ENCODE measurements at places on chromosomes 7 and 10.

- no peak for DNase-seq
Observed at GRCh38 chr7:90503367-90503766, 33.9 kb downstream of the PTTG1IP2 start.

DNA sequence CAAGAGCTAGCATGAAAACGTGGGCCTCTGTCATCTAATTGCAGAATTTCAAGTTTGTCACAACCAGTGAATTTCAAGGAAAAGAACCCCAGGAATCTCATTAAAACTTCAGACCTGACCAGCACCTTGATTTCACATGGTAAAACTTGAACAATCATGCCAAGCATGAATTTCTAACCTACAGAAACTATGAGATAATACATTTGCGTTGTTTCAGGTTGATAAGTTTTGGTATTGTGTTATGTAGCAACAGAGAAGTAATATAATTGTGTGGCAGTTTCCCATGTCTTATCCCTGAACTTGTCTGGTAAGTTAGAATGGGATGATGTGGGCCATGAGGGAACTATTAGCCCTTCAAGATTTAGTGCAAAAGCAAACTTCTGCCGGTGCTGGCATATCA, 530.1 kb downstream of the ANKRD7 start:
- DNase-seq = no peak

DNA sequence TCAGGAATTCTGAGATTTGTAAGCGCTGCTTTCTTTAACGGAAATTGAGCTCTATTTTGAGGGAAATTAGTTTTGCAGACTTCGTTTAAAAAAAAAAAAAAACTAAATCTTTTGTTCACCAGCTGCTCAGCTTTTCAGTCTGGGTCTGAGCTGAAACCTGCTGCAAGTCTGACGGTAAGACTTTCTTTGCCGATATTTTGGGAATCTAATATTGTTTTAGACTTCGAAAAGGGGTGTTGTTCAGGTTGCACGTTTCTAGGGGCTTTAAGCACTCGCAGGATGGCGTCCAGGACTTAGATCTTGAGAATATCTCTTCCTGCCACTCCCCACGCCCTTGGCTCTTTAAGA, 1.8 kb upstream of the MEOX2 start:
- no peak for DNase-seq

GRCh38 chr7:7110706-7111105, 71.6 kb upstream of the C1GALT1 start:
- peak; percentile 64 for DNase-seq

- DNase-seq = no peak
Observed at GRCh38 chr7:157513162-157513621, 176.4 kb downstream of the DNAJB6 start.

DNA sequence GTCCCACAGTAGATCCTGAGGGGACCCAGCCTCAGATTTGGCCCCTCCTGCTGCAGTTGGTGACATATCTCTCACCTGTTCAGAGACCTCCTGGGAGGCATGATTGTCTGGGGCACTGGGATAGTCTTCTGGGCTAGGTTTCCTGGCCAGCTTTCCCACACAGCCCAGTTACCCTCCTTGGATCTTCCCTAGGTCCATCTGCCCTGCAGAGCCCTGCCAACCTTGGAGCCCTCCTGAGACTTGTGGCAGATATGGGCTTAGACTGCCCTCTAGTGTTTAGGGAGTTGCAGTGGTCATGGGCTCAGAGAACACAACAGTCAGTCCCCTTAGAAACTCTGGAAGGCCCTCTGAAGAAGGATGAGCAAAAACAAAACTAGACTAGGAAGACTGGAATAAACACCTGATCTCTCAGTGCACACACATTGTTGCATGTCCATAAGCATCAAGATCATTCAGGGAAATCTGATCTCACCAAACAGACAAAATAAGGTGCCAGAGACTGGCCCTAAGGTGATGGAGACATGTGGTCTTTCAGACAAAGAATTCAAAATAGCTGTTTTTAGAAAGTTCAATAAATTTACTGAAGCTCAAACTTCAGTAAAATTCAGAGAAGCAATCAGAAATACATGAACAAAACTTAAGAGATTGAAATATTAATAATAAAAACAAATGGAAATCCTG, 324.6 kb downstream of the ATRNL1 start:
- DNase-seq = peak; percentile 6

GRCh38 chr7:35749556-35749955, 51.3 kb upstream of the SEPTIN7 start:
- no peak for DNase-seq

DNA sequence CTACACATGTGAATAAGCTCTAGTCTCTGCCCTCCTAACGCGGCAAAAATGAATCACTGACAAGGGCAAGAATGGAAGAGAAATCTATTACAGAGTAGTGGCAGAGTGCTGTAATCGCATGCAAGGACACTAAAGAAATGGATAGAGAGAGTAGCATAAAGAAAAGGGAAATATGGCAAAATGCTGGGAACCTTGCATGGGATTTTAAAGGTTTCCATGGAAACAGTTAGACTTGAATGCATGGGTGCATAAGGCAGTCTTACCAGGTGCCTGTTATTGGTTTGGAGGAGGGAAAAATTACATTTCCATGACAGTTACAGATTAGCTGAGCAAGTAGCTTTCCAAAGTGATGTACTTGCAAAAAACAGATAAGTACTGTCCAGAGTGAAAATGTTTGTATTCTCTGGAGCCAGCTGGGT, 233.4 kb downstream of the PTN start:
- DNase-seq = peak; percentile 2

DNA sequence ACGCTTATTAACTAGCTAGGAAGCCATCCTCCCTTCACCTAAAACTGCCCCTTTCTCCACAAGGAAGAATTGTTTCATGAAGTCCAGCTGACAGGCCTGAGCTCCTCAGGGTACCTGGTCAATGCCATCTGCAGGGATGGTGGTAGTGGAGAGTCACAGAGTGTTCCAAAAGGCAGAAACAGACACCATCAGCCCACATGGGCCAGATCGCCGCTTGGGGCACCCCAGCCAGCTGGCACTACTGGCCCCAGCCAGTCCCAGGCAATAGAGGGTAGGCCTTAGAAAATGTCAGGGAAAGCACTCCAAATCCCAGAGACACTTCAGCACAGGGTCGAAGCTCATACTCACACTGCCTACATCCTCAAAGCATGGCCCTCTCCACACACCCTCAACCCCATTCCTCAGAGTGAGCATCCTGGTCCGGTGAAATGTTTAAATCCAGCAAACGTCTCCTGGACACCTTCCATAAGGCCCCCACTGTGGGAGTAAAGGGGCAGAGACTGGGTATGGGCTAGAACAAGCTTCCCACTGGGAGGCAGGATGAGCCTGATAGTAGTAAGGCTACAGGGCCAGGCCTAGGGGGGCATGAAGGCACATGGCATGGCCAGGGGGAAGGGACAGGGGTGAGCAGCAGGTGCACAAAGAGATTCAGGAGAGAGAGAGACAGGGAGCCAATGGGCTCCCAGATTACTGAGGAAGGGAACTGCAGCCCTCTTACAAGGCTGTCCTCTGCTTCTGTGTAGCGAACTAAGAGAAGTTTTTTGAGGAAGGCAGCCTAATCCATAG, 1.9 kb downstream of the LRRC20 start:
- no peak for DNase-seq

- peak; percentile 25 for DNase-seq
Observed at GRCh38 chr7:155216475-155217272, 81.0 kb upstream of the INSIG1 start.

- DNase-seq = peak; percentile 3
Observed at GRCh38 chr7:134083766-134084487, 43.2 kb upstream of the LRGUK start.

GRCh38 chr10:79380946-79381721, 33.9 kb downstream of the PPIF start:
- no peak for DNase-seq

DNA sequence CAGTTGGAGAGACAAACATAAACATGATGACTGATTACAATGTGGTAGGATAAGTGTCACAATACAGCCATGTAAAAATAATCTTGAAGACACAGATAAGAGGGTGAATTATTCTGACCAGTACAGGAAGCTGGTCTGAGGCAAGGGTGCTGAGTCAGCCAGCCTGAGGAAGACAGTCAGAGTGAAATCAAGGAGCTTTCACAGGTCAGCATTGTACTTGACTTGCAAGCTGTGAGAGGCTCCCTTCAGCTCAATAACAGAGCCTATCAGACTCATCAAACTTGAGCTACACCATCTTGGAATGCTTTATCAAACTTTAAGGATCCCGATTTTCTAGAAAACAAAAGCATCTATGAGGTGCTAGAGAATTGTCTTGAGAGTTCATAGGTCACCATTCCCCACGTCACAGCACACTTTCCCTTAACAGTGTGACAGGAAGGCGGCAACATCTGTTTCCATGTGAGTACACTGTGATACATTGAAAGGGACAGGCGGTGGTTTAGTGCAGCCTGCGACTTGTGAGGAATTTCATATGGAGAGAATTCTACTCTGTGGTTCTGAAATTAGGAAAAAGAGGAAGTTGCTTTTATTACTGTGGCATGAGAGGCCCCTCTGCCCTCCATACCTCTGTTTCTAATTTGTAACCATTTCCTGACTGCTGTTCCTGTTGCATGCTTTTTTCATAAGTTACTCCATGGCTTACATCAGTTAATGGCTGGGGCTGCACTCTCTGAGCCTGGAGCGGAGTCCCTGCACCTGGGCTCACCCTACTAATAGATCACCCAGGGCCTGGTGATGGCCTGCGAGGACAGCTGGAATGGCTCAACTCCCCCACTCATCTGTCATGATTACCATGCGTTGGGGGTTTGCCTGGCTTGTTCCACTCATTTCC, 417.1 kb downstream of the SUGCT start:
- peak; percentile 64 for DNase-seq

DNA sequence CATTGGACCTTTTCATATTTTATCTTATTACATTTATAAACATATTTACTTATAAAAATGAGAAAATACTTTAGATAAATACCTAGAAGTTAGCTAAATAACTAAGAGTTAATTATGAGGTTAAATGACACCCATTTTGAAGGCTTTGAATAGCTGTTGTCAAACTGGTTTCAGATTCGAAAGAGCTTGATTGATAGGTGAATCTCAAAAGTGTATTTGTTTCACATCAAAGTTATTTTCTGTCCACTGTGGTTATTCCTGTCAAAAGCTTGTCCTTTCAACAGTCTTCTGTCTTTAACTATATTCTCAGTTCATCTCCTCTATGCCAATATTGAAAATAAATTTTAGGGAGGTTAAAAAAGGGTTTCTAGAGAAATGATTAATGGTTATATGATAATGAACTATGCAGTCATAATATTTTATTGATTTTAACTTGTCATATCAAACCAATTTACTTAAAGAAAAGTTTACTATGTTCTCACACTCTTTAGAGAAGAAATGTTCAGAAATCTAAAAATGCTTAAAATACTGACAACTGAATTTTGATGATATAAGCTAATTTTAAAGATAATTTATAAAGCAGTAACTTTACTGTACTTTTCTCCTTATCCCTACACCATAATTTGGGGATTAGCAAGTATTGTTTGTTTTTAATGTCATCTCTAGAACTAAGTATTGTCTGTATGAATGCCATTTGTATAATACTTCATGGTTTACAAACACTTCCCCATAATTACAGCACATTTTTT, 72.0 kb upstream of the FOXP2 start:
- no peak for DNase-seq

DNA sequence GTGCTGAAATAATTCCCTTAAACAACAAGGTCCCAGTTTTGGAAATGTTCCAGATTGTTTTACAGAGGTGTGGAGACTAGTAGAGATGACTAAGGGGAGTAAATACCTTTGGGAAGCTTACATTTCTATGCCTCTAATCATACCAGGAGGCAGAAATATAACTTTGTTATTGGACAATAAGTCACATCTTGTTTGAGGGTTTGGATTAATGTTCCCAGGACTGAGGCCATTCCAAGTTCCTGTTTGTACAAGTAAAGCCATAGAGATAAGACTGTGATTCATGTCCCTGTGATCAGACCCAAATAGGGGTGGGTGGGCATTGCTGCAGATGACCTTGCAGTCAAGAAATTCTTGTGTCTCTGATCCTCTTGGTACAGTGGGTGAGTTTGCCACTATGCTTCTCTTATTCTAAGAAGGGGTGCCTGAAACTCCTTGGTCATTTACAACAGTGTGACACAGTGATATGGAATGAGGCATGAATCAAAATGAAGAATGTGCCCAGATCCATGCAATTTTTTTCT, 508.3 kb downstream of the SORCS3 start:
- DNase-seq = peak; percentile 33

DNA sequence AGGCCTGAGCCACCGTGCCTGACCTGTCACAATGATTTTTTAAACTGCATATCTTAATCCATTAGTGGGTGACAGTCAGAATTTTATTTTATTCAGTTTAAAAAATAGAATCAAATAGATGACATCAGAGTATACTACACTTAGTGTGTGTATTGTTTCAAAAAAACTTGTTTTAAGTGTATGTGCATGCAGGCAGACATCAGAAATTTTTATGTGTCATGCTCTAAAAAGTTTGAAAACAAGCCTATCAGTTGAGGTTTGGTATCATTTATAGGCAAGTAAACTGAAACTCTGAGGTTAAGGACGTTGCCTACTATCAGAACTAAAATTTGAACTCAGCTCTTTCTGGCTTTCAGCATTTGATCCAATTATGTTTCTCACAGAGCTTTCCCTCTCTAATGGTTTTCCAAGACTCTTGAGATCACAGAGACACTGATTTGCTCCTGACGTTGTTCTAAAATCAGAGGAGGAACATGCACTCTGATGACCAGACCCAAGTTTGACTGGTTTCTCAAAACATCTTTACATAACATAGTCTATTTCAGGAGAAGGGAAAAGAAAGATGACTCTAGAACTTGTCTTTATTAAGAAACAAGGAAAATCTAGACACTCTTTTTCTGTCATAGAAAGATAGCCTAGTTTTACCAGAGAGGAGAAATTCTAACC, 188.6 kb downstream of the AUTS2 start:
- no peak for DNase-seq

DNA sequence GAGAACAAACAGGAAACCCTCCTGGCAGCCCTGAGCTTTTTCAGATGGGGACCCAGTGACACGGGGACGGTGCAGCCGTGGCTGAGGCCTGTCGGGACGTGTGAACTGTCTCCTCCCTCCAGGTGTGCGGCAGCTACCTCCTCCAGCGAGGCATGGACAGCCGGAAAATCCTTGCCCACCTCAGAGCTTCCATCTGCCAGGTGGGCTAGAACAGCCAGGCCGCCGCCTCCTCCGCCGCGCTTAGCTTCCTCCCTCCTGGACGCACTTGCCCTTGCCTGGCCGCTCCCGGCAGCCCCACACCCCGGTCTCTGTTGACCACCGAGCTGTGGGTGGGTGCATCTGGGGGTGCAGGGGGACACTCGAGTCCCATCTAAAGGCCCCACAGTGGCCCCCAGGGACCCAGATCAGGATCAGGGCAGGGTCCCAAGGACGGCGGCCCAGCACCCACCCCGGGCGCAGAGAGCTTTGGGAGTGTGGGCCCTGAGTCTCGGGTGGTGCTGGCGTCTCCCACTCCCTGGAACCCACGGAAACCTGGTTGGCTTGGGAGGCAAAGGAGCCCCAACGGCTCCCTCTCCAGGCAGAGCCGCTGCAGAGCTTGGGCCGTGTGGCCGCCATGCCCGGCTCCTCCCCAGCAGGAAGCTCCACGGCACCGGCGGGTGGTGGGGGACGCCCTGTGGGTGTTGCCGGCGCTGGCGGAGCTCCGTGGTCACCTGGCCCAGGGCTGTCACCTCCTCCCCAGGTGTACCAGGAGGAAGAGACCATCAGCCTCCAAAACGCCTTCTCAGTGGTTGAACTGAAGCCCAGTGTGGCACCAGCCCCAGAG, 32.9 kb upstream of the UTF1 start:
- no peak for DNase-seq

All from AG10803 (cell line).